ENCODE measurements at places on chromosomes 11 and 22.

DNA sequence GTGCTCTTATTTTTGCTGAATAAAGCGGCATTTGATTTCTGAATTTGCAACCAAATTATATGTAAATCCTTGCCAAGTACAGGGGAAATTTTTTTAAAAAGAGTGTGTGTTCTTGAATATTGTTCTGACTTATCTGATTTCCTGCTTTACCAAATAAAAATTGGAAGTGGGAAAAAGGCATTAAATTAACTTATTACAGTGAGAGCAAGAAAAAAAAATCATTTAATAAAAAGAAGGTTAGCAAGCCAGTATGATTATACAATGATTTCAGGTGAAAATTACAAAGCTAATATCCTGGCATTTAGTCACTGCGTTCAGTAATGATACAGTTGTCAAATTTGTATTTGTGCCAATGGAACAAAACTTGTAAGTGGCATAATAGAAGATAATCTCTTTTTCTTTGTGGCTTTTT is 82.1 kb upstream of the PPARA start:
- DNase-seq, result no peak

- no peak for DNase-seq
These were observed 5.6 kb downstream of the UVRAG start for GRCh38 chr11:75820645-75821044.

DNA sequence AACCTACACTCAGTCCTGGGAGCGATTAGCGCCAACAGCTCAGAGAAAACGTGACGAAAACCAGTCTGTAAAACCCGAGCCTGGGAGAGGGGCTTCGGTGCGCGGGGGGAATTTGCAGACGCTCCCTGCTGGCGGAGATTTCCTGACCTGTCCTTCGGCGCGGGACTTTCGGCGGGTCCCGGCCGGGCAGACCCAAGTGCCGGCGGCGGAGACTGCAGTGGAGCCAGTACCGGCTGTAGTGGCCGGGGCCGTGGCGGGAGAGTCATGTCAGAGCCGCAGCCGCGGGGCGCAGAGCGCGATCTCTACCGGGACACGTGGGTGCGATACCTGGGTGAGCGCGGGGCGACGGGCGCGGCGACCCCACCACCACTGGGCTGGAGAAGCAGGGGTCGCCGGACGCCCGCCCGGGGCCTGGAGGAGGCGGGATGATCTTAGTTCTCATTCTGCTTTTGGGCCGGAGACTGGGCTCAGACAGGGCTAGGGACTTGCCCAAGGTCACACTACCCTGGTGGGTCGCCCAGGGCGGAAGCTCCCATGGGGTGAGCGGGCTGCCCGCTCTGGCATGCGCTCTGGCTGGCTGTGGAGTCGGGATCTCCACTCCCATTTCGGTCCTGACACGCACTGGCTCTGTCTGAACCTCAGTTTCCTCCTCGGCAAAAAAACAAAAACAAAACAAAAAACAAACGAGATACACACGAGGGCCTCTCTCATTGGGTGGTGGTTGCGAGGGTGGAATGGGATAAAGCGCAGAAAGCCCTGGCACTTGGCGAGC is at the start of gene MTFP1:
MTFP1 (plus strand) TSS at position 153 of the 772 bp plus-strand sequence; CDS start at position 265, 112 bp downstream.
- no peak for DNase-seq

GRCh38 chr11:23315286-23315685 is 455.0 kb upstream of the CCDC179 start:
- no peak for DNase-seq

- no peak for DNase-seq
These were observed 14.0 kb downstream of the USP35 start for GRCh38 chr11:78202733-78203167.

- DNase-seq, result no peak
These were observed 75.7 kb upstream of the PITPNB start for GRCh38 chr22:27994481-27995331.

DNA sequence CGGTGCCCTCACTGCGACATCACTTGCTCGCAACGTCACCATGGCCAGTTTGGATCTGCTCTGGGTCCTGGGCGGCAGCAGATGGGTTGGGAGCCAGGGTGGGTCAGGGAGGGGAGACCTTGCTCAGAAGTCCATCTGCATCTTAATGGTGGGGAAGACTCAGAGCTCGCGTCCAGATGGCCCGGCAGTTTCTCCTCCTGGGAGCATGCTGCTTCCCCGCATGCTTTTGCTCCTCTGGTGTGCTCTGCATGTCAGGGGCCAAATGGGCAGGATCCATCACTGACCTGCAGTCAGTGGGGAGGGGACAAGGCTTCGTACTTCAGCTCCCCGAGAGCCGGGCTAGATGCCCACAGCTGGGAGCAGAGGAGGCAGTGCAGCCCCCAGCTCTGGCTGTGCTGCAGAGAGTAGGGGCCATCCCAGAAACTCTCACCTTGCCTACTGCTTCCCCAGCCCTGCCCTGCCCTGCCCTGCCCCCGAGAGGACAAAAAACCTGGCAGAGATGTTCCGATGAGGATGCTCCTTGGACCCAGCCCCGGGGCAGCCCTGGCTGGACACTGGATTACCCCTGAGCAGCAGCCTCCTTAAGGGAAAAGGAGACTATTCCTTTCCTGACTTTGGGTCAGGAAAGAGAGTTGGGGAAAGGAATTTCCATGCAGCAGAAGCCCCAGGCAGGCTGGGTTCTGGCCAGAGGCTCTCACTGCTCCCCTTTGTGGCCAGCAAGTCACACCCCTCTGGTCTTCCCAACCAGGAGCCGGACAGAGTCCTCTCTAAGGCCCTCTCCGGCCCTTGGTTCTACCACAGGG is 149.9 kb downstream of the PKNOX2 start:
- no peak for DNase-seq

- DNase-seq, result no peak
These were observed 50.5 kb downstream of the MAPK1 start for GRCh38 chr22:21816787-21817496.

DNA sequence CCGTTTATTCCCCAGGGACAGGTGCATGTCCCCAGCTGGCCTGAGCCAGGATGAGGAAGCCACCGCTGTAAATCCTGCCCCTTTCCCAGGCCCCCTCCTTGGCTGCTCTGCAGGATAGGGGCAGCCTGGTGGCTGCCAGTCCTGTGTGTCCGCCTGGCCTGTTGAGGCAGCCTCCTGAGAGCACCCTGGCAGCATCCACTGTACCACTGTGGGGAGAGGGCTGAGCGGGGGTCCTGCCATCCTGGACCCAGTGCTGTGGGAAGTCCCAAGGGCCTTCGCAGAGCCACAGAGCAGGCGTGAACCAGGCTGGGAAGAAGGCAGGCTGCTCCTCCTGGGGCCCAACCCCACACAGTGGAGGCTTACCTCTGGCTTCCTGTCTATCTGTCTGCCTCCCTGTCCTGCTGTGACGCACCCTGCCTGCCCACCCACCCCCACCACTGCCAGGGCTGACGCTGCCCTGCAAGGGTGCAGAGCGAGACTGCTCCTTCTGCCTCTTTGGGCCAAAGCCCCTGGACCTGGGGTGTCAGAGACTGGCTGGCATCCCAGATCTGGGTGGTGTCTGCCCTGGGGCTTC is 8.4 kb downstream of the KCTD17 start:
- no peak for DNase-seq

DNA sequence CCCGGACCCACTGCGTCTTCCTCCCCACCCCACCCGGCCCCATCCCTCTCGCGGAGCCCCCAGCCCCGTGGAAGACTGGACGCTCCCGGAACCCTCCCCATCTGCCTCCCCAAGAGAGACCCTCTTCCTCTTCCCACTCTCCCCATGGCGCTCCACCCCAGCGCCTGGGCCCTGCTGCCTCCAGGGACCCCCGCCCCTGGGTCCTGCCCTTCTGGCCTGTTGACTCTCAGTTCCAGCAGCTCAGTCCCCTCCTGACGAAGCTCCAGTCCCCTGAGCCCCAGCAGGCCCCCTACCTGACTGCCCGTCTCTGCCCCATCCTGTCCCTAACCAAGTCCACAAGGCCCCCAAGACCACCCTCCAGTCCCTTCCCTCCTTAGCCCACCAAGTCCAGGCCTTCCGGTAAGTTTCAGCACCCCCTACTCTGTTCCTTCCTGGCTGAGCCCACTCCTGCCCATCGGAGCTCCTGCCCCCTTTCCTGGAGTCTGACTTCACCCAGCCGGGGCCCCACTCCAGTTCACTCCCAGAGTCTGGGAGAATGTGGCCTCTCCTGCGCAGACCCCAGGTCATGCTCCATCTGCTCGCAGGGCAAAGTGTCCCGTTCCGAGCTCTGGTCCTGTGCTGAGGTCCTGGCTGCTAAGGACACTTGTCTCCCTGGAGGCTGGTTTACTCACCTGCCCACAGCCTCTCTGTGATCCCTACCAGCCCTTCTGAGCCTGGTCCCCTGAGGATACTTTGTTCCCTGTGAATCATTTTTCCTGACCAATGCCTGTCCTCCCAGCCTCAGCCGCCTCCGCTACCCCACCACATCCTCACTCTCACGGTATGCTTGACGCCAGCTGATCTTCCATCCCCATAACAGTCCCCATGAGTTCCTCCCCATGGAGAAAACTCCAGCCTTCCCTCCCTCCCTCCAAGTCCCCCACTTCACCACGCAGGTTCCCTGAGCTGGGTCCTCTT is 722 bp downstream of the IFITM10 start:
- no peak for DNase-seq

- DNase-seq, result no peak
These were observed 22.2 kb downstream of the CASP5 start for GRCh38 chr11:105000797-105001196.

GRCh38 chr22:20937031-20937793 is 20.0 kb downstream of the CRKL start:
- no peak for DNase-seq

DNA sequence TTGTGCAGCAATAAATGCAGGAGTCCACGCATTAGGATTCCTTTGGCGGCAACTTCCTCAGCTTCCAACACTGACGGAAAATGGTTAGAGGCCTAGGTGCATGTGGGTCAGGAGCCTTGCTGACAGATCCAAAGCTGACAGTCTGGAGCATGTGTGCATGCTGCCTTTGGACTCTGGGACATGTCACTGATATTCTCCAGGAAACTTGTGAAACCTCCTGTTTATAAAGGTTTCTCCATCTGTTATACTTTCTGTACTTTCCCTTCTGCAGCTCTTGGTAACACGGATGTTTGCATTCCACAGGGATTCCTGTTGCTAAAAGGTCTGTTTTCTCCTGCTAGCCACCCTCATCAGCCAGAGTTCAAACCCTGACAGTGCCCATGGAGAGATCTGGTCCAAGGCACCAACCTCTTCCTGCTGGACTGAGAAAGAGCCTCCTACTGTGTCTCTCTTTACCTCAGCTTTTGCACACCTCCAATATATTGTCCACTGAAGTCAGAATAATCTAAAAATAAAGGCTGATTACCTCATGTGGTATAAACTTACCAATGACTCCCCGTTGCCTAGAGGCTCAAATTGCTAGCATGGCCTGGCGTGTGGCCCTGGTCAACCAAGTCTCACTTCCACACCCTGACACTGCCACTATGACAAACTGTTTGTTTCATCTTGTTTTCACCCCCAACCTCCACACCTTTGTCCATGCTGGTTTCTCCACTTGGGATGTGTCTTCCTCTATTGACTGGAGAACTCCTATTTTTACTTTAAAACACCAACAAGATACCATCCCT is 31.1 kb upstream of the LYVE1 start:
- no peak for DNase-seq

DNA sequence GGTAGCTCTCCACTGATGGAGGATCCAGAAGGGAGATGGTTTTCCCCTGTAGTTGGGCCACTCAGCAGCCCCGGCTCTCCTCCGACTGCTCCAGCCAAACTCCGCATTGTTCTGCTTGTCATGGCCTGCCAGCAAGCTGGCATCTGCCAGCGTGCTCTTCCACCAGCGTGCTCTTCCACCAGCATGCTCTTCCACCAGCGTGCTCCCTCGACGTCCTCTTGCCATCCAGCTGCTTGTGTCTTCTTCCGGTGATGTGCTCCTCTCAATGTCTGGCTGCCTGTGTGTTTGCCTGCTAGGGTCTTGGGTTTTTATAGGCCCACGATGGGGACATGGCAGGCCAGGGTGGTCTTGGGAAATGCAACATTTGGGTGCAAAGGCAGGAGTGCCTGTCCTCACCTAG is 43.5 kb upstream of the GNAZ start:
- DNase-seq, result no peak

DNA sequence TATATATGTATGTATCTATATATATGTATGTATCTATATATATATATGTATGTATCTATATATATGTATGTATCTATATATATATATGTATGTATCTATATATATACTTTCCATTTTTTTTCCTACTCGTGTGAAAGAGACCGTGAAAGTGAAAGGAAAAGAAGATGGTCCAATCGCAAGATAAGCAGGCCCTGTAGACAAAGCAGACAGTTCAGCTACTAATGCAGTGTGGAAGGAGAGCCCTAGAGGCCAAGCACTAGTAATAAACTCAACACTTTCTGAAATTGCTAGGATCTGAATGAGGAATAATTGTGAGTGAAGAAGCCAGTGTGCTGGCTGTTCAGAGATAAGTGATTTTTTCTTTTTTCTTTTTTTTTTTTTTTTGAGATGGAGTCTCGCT is 47.2 kb downstream of the MCHR1 start:
- no peak for DNase-seq

DNA sequence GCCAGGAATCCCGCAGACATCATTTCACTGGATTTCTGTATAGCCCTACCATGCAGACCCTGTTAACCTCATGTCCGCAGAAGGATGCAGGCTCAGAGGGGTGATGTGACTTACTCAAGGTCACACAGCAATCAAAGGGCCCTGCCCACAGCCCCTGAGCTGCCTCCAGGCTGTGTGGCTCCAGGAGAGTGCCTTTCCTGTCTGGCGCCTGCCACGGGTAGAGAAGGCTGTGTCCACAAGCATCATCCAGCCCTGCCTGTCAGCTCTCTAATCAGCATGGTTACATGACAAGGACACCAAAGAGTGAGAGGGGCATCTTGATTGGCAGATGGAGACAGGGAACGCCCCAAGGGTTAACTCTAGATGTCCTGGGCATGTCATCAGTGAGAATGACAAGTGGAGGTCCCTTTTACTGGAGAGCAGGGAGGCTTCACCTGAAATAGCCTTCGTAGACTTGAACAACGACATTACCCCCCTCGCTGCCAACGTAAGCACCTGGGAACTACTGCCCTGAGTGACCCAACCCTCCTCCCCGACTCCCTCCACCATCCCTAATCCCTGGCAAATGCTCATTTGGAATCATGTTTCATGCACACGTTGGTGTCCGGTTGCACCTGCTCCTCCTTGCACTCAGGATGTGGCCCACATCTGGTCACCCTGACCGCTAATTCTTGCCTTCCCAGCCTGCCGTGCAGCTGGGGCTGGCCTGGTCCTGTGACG is 6.9 kb downstream of the FGF19 start:
- no peak for DNase-seq

DNA sequence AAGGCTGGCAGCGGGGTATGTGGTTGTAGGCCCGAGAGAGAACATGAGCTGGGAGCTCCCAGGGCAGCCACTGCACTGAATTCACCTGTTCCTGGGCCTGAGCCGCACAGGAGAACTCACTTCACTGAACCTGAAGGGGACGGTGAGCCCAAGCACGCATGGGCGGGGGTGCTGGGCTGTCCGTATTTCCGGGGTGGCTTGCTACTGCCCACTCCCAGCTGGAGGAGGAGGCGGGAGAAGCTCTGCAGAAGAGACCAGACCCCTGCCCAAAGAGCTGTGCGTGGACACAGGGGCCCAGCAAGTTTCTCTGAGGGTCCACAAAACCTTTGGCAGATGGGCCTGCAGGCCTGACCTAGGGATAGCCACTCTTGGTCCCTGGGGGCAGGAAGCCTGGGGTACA is 4.8 kb downstream of the TTLL12 start:
- DNase-seq, result no peak
